ENCODE measurements at places on chromosomes 11 and 22. TPM values are rescaled to one million over a fixed set of nuclear protein-coding genes. Genes with fewer than 3 reads are reported as not detected.

Gene LRRC4C
- total RNA-seq = 1.6 TPM

Gene B4GALNT4
- total RNA-seq = 1.4 TPM

Gene KRTAP5-9
- total RNA-seq = 0.66 TPM

Gene OVCH2
- 2.5 TPM for total RNA-seq

Gene SLN
- total RNA-seq = not detected

Gene UBASH3B
- total RNA-seq = 22.8 TPM

Gene HBE1
- not detected for total RNA-seq

Gene OR56A4
- total RNA-seq = 0.09 TPM

Gene CABP7
- total RNA-seq = 0.06 TPM

Gene DCHS1
- total RNA-seq = 17.0 TPM

Gene FAM180B
- not detected for total RNA-seq

Gene ARHGAP8
- 35.7 TPM for total RNA-seq

Gene C11orf42
- not detected for total RNA-seq

Gene CAPN5
- total RNA-seq = 36.0 TPM

Gene OR5T1
- total RNA-seq = not detected

Gene TRIM49
- not detected for total RNA-seq

Gene FOLR2
- total RNA-seq = 31.9 TPM

Gene RASGRP2
- total RNA-seq = 42.6 TPM

Gene GPHA2
- not detected for total RNA-seq

Gene OR8D4
- not detected for total RNA-seq

Gene SYT8
- total RNA-seq = 1.7 TPM

Gene PLAAT5
- 0.72 TPM for total RNA-seq

Gene TSGA10IP
- not detected for total RNA-seq

Gene MRE11
- 16.6 TPM for total RNA-seq

Gene TUB
- total RNA-seq = 6.8 TPM

Gene SLC7A4
- total RNA-seq = 0.57 TPM

Gene TRIM49C
- total RNA-seq = not detected

Gene TPBGL
- 0.69 TPM for total RNA-seq

Gene OR52A1
- total RNA-seq = not detected

Gene HTR3B
- 0.16 TPM for total RNA-seq

Gene INCENP
- total RNA-seq = 17.5 TPM

Gene NOL12
- 27.5 TPM for total RNA-seq

Gene CTSF
- 58.0 TPM for total RNA-seq

Gene FZD4
- 41.4 TPM for total RNA-seq

Measured in kidney (tissue), 22 donors.